ENCODE measurements at places on chromosomes 5 and 9. TPM values are rescaled to one million over a fixed set of nuclear protein-coding genes. Genes with fewer than 3 reads are reported as not detected.

IFNA21 gene
- 0.02 TPM for polyA plus RNA-seq

DNA sequence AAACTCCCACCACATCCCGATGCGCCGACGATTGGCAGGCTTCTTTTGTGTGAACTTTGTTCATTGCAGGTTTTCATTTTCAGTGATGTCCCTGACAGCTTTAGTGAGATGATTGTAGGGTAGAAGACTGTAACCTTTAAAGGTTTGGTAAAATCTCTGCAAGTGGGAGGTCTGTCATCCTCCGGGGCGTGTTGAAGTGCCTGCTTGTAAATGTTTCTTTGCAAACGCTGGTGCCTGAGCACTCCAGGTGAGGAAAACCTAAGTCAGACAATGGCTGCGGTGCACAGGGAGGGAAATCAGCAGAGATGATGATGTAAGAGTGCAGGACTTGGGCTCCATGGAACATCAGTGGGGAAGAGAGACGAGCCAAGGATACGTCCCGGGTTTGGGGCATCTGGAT lies 228.1 kb downstream of the DRD1 start:
- no peak for DNase-seq

GRCh38 chr5:108818613-108819272 lies 71.0 kb downstream of the FER start:
- DNase-seq = no peak

CDC20B gene
- 0.27 TPM for polyA plus RNA-seq

HRH2 gene
- 5.2 TPM for polyA plus RNA-seq

GRCh38 chr5:8458038-8458383 lies 589.1 kb downstream of the MTRR start:
- DNase-seq = no peak

SARDH gene
- 5.4 TPM for polyA plus RNA-seq

MTREX gene
- polyA plus RNA-seq = 31.8 TPM

GRCh38 chr5:43043400-43043756 lies 3.3 kb upstream of the ANXA2R start:
- no peak for DNase-seq

DNA sequence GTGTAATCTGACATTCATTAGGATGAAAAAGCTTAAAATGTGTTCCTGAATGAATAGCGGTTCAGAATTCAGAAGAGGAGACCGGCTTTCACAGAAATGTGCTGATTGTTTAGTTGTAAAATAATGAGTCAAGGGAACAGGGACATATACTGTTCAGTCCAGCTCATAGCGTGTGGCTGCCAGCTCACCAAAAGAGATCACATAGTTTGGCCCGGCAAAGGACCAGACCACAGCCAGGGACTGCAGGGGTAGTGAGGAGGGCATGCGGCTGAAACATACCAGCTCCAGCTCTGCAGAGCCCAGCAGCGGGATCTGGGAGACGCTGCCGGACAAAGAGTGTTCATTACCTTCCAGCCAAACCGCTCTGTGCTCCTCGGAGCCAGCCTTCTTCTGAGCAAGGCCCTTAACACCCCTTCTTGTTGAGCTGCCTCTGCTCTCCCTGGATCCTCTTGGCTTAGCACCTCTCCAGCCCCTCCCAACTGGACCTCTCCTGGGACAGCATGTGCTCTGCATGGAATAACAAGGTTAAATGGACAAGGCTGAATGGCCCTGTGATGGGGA lies 116.8 kb upstream of the CNTLN start:
- DNase-seq = no peak

GRCh38 chr9:94083384-94083783 lies 880 bp upstream of the PTPDC1 start:
- no peak for DNase-seq

BTNL3 gene
- polyA plus RNA-seq = 0.14 TPM
